Urinary bladder (tissue), 4 donors: ENCODE measurements at places on chromosomes 11 and 22. TPM values are rescaled to one million over a fixed set of nuclear protein-coding genes. Genes with fewer than 3 reads are reported as not detected.

The CCDC89 gene
- 4.1 TPM for total RNA-seq

The LRRC75B gene
- total RNA-seq, result 9.6 TPM

The CYB5R2 gene
- 13.9 TPM for total RNA-seq

The BET1L gene
- total RNA-seq, result 17.7 TPM

The AIFM3 gene
- 0.53 TPM for total RNA-seq

The PRG2 gene
- 0.42 TPM for total RNA-seq

The MIOX gene
- not detected for total RNA-seq

The CFAP68 gene
- total RNA-seq, result 13.1 TPM

The ESRRA gene
- 13.3 TPM for total RNA-seq

The GRAP2 gene
- 3.2 TPM for total RNA-seq

The RAG1 gene
- total RNA-seq, result 1.6 TPM

The EI24 gene
- 54.8 TPM for total RNA-seq

The DEUP1 gene
- 0.16 TPM for total RNA-seq

The CREB3L1 gene
- 44.3 TPM for total RNA-seq

The F2 gene
- not detected for total RNA-seq

The MOGAT2 gene
- total RNA-seq, result 2.2 TPM

The MFRP gene
- not detected for total RNA-seq

The NRIP3 gene
- 3.1 TPM for total RNA-seq

The SCGB1A1 gene
- total RNA-seq, result 9.5 TPM

The SPECC1L gene
- total RNA-seq, result 50.3 TPM

The OR51B4 gene
- total RNA-seq, result 2.0 TPM

The OR8G5 gene
- not detected for total RNA-seq

The APOBEC3H gene
- not detected for total RNA-seq

The DDI1 gene
- not detected for total RNA-seq
